ENCODE measurements at places on chromosomes 1 and 21.

GRCh38 chr1:239635276-239635675, 248.9 kb downstream of the CHRM3 start:
- DNase-seq = no peak

GRCh38 chr21:44267655-44268142, 6.0 kb upstream of the DNMT3L start:
- no peak for DNase-seq

GRCh38 chr1:34694383-34694782, 60.5 kb upstream of the GJB5 start:
- DNase-seq = no peak

DNA sequence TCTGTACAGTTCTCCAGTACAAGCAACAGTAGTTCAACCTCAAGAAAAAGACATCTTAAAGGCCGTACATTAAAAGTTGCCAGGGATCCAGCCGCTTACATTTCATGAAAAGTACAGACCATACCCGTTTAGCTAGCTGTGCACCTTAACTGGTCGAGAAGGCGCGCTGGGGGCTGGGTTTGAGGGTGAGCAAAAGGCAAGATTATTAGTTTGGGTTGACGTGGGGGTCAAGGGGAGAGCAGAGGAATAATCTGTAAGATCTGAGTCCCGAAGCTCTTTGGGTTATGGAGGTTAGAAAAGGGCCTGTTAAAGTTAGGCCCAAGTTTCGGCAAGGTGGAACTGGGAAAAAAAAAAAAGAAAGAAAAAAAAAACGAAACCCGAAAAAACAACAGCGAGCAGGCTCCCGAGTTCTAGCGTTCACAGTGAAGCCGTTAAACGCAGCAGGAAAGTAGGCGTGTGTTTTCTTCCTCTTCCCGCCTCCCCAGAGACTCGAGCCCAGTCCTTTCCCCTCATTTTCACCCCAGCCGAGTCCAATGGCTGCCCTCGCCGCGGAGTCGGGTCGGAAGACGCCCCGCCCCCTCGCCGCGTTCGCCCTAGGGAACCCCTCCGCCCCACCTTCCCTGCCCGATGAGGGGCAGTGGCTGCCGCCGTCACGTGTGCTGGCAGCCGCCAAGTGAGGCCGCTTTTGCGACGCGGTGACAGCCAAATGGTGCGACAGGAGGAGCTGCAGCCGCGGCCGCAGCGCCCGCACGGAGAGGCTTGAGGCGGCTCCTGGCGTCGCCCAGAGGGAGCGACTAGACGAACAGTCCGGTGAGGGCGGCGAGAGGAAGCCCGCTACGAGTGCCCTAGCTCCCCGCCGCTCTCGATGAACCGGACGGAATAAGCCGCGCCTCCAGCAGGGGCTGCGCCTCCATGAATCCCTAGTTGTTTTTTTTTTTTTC, at the start of gene PKN2:
TSS of gene PKN2 (plus strand) at position 733 of the 941 bp plus-strand sequence. CDS start 308 bp downstream, outside the sequence.
- DNase-seq = peak; percentile 98

GRCh38 chr1:56676571-56677035, 31.5 kb downstream of the PRKAA2 start:
- DNase-seq = no peak

DNA sequence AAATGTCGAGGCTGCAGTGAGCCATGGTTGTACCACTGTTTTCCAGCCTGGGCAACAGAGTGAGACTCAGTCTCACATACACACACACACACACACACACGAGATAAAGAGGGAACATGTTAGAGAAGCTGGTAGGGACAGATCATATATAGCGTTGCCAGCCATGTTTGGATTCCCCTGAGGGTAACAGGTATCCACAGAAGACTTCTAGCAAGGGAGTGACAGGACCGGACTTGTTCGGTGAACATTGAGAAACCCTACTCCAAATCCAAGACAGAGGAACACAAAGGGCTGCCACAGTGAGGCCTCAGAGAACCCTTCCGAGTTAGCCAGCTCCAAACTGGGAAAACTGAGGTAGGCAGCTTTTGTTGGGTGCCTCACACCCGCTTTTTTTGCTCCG, 3.7 kb upstream of the SARS1 start:
- no peak for DNase-seq

DNA sequence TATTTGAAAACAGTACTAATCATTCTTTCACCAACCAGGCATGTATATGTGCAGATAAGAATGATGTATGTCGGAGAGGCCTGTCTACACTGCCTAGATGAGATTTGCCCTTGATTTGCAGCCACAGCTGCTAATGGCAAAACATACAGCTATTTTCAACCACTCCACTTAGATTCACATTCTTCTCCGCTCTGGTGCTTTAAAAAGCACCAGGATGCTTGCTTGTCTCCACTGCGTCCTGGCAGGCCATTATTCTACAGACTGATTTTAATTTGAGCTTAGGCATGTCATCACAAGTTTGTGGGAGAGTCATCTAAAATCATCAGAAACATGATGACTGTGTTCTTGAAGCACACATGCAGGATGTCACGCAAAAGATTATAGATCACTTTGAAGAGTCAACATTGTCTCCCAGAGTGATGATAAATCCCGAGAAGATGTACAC, 119.0 kb upstream of the NRIP1 start:
- DNase-seq = no peak

DNA sequence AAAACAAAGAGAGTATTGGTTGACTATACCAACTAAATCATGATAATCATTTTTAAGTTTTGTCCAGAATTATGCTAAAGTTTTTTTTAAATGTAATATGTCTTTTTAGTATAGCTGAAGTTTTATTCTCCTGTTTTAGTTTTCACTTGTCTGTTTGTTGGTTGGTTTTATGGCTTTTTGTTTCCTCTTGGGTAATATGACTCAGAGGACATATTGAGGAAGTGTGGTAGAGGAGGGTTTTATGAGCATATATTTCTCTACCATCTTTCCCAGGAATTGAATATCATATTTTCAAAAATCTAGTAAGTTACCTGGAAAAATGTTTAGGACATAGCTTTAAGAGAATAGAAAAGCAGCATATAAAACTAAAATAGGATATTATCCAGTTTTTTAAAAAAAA, 68.6 kb upstream of the MCOLN3 start:
- no peak for DNase-seq

DNA sequence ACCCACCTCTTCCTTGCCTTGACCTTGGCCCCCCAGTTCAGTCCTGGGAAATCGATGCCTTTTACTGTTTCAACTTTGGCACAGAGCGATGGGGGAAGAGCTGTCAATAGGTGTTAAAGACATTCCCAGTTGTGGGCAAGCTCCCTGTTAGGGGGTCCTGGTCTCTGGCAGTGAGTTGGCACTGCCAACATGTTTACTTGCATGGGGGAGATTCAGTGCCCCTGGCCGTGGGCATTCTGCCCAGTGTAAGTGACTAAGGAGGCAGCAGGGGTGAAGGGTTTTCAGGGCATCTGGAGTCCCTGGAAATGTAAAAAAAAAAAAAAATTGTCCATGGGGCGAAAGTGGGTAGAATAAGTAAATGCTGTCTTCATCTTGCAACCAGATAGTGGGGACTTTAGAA, 407.0 kb downstream of the PTPRU start:
- no peak for DNase-seq

GRCh38 chr1:2545754-2546514, 10.2 kb upstream of the TNFRSF14 start:
- peak; percentile 85 for DNase-seq

GRCh38 chr1:5973771-5974170, 18.5 kb downstream of the NPHP4 start:
- DNase-seq = no peak

GRCh38 chr1:45038661-45039364, 26.8 kb downstream of the UROD start:
- no peak for DNase-seq

GRCh38 chr1:114043548-114043947, 64.3 kb downstream of the OLFML3 start:
- no peak for DNase-seq

GRCh38 chr1:211813590-211813989, 17.0 kb downstream of the LPGAT1 start:
- no peak for DNase-seq

DNA sequence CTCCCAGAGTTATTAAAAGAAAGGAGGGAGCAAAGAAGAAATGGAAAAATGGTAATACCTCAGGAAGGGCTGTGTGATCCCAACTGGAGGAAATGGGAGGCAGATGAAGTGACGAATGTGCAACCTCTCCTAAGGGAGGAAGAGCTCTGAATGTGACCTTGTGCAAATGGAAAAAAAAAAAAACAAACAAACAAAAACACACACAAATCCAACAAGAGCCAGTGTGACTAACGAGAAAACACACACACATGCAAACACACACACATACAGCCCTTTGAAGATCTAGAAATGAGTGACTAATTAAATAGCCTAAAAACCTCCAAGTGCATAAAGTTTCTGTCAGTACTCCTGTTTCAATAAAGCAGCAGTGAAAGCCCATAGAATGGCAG, 49.0 kb downstream of the CCN1 start:
- no peak for DNase-seq

DNA sequence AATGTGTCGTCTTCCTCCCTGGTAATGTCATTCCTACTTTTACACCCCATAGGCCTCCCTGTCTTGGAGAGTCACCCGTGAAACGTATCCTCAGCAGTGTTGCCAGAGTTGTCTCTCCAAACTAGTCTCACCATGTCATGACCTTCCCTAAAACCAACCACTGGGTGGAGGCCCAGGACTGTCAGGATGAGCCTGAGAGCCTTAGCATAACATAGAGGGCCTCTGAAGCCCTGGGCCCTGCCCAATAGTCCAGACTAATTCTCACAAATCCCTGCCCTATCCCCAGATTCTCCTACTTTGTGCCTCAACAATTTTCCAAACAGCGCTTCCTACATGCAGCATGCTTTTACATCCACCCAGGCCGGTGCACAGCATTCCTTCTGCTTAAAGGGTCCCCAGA, 29.3 kb upstream of the HSD3B1 start:
- DNase-seq = no peak

- DNase-seq = no peak
Observed at GRCh38 chr21:16418226-16418625, 688.4 kb downstream of the USP25 start.

- no peak for DNase-seq
Observed at GRCh38 chr1:64894438-64895196, 71.7 kb downstream of the JAK1 start.

DNA sequence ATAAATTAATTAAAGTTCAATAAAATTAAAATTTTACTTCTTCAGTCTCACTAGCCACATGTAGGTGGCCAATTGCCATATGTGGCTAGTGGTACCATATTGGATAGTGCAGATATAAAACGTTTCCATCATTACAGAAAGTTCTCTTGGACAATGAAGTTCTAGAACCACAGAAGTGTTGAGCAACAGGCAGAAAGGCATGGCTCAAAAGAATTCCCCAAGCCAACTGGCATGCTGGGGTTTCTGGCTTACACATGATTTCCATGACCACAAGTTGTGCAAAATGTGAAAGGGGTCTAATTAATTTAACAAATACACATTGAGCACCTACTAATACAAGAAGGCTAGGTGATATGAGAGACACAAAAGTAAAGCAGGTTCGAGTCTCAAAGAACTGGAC, 72.2 kb upstream of the CDC42BPA start:
- no peak for DNase-seq

GRCh38 chr1:183236158-183236725, 50.2 kb downstream of the LAMC2 start:
- DNase-seq = no peak

DNA sequence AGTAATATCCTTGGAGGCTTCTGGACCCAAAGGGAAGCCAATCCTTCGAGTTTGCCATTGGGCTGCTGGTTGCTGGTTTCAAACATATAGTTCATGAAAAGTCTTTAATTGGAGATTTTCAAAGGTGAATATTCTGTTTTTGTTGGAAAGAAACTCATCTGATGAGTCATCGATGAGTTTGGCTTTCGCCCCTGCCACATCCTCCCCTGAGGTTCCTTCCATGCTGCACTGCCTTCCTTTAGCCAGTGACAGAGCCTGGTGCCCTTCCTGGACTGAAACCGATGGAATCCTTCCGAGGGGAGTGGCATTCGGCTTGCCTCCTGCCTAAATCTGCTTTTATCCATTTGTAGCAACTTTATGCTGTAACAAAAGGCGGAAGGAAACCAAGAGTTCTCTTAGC, 550.0 kb downstream of the KIF26B start:
- DNase-seq = no peak

- DNase-seq = no peak
Observed at GRCh38 chr1:197388801-197389200, 120.7 kb downstream of the CRB1 start.

GRCh38 chr21:38623552-38623951, 125.3 kb upstream of the ERG start:
- no peak for DNase-seq

- DNase-seq = no peak
Observed at GRCh38 chr1:202516434-202516877, 168.0 kb downstream of the PPP1R12B start.

DNA sequence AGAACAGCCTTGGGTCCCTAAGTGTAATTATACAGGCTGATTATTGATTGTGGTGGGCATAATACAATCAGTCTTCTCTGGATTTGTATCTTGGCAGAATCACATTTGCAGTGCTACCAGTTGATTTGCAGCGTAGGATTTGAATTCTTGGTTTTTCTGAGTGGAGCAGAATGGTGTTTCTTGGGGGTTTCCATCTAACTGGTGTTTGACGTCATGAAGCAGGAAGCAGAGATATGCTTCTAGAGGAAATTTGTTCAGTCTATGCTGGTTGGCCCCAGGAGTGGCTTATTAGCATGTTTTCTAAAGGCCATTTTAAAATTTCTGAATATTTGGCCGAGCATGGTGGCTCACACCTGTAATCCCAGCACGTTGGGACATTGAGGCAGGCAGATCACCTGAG, 3.4 kb downstream of the CTTNBP2NL start:
- DNase-seq = no peak

DNA sequence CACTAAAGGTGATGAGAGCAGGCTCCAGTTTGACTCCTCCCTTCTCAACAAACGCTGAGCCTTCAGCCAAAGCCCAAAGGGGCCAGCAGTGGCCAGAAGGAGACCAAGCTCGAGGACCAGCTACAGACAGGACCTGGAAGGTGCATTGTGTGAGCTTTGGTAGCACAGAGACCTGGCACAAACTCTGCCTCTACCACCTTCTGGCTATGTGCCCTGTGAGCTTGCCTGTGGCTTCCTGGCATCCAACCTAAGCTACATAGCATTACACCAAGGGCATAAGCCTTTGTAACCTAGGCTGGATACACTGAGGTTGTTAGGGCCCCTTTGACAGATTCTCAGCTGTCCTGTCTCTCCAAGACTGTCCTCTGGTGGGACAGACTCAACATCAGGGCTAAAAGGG, 6.6 kb upstream of the VWA5B1 start:
- no peak for DNase-seq

DNA sequence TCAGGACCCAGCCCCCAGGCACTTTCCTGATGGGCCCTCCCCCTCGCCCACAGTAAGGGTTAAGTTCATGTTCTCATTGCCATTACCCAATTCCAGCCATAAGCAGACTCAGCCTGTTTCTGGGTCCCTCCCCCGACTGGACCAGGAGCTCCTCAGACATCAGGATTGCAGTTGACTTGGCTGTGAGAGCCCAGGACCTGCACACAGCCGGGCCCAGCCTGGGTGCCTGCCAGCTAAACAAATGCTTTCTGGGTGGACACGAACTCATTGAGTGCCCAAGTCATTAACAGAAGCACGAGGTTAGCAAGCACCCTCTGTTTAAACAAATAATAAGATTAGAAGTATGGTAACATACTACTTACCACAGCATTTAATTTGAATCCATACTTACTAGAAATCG, 147.9 kb upstream of the POU3F1 start:
- DNase-seq = peak; percentile 51

- DNase-seq = no peak
Observed at GRCh38 chr1:110420023-110420662, 12.6 kb upstream of the LAMTOR5 start.
